ENCODE measurements at places on chromosomes 5 and 9.

DNA sequence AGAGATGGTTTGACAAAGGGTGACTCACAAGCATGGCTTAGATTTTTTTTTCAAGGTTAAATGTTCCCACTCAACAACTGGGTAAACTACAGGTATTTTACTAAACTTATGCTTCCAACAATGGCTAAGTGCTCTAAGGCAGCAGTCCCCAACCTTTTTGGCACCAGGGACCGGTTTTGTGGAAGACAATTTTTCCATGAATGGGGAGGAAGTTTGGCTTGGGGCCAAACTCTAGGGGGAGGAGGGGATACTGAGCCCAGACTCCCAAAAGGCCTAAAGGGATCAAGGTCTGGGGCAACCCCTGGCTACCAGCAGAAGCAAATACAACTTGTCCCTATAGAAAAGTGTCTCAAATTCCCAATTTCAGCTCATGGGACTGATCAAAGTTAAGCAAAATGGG is 32.0 kb upstream of the HSD17B3 start:
- no peak for DNase-seq

GRCh38 chr5:77168161-77168878 is 42.2 kb upstream of the PDE8B start:
- no peak for DNase-seq

DNA sequence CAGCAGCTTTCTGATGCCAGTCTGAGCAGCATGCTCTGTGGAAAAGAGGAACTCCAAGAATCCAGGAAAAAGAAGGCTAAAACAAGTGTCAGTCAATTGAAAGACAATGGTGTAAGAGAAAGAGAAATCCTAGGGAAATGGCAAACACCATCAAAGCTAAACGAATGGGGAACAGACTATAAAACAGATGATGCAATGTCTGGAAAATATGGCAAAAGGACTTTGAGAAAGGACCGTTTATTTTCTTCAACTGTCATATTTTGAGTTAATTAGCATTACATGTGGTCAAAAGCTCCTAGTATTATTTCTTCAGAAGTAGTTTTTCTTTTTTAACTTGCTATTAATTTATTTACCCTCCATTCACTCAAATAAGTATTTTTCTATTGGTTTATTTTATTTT is 465.2 kb downstream of the LRRC70 start:
- DNase-seq, result no peak

- no peak for DNase-seq
These were observed 18.1 kb upstream of the ZBTB34 start for GRCh38 chr9:126842220-126842842.

DNA sequence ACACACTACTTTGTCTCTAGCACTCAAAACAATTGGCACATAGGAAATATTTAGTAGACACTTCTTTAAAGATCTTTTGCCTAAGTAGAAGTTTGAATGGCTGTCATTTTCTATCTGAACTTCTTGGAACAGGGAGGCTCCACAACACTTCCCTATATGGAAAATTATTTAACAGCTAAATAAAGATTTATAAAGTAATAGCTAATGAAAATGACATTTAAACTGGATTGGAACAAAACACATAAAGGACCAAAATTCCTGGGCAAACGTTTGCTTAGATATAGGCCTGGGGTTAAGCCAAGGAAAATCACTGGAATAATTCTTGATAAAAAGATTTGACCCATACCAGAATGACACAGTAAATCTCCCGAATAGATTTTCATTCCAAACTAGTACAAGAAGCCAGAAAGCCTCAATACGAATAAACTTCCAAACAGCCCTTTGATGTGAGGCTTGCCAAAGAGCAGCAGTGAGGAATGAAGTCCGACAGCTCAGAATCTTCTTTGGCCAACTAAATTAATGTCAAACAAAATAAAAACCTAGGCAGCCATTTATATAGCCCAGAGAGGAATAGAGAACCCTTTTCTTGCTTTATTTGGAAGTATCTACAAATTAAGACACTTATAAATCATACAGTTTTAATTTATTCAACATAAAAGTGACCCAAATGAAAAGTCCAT is 20.3 kb upstream of the RNF180 start:
- DNase-seq, result no peak

GRCh38 chr5:148540647-148541046 is 113.7 kb downstream of the HTR4 start:
- DNase-seq, result no peak

GRCh38 chr5:135375040-135375793 is 23.8 kb downstream of the MACROH2A1 start:
- DNase-seq, result no peak

- DNase-seq, result no peak
These were observed 410.5 kb downstream of the TMEM38B start for GRCh38 chr9:106104887-106105286.

DNA sequence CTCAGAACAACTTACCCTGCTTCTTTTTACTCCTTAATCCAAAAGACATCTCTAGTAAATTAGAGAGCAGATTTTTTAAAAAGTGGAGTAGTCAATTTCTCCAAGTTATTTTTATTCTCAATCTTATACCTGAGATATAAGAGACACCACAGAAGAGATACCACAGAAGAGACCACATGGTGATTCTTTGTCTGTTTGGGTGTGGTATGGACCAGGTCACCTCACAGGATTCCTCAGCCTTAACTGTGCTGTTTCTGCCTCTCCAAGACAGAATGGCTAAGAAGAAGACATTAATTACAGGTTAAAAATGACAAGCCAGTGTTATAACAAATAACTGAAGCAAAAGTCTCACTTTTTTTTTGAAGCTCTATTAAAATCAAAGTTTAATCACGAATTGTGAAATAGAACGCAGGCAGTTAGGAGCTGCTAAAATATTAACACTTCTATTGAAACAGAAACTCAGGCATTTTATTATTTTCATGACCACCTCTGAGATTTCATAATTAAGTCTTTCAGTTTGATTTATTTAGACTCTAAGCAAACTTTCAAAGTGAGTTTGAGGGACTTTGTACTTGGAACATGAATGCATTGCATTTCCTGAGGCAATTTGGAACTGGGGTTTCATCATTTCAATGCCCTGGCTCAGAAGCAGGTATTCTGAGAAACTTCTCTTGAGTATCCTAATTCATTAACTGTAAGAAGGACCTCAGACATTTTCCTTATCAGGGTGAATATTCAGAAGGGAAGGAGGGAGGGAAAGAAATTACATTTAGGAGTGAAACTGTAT is 280.7 kb downstream of the KCTD16 start:
- DNase-seq, result no peak

- DNase-seq, result no peak
These were observed 66.4 kb downstream of the NFIB start for GRCh38 chr9:14247577-14247976.

- no peak for DNase-seq
These were observed 36.5 kb downstream of the ZCCHC7 start for GRCh38 chr9:37156781-37157356.

- DNase-seq, result no peak
These were observed 94.2 kb upstream of the FBN2 start for GRCh38 chr5:128632264-128632663.

- no peak for DNase-seq
These were observed 44.2 kb downstream of the SH3PXD2B start for GRCh38 chr5:172410160-172410559.

- no peak for DNase-seq
These were observed 10.8 kb upstream of the STOM start for GRCh38 chr9:121380846-121381245.

DNA sequence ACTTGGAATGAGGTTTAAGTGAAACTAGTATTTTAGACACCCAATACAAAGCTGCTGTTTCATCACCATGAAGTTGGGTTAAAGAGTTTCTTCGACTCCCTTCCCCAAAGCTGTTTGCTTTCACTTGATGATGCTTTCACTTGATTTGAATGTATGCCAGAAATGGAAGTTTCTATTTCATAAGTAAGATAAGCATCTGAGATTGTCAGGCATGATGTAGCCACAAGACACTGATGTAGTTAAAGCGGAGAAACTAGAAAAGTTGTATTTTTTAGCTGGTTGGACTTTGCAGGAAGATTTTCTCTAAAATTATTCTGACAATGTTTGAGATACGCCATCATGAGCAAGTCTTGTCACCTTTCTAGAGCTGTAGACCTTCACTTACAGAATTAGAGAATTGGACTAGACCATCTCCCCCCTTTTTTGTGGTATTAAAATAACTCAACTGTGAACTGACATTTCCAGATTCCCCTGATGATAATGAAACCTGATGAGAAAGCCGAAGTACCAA is 20.0 kb downstream of the MOCS2 start:
- DNase-seq, result no peak

DNA sequence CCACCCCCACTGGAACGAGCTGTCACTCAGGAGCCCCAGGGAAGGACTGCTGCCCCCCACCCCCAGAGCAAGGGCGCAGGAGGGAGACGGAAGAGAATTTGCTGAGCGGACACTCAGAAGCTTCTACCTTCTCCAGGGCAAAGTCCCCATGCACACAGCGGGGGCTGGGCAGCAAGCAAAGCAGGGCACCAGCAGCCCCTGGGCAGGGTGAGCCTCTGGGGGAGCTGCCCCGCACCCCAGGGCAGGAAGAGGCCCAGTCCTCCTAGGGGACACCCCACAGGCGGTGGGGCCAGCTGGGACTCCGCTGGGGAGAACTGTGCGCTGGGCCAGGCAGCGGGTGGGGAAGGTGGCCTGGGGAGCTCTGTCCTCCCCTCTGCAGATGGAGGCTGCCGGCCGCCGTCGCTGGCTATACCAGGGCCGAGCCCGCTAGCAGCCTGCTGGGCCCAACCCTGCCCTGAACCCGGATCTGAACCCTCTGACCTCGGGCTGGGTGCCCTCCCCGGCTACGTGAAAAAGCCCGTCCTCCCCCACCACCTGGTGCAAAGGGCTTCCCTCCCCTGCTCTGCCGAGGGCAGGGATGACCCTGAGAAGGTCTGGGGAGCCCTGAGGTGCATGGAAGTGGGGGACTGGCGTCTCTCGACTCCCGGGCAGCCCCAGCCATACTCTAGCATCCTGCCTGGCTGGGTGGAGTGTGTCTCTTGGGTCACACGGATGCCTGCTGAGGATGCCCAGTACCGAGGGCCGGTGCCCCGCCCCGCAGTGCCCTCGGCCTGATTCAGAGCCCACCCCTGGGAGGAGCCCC is 597 bp upstream of the SLC34A3 start:
- DNase-seq, result no peak

GRCh38 chr9:124553738-124554137 is 46.5 kb upstream of the NR5A1 start:
- DNase-seq, result no peak

DNA sequence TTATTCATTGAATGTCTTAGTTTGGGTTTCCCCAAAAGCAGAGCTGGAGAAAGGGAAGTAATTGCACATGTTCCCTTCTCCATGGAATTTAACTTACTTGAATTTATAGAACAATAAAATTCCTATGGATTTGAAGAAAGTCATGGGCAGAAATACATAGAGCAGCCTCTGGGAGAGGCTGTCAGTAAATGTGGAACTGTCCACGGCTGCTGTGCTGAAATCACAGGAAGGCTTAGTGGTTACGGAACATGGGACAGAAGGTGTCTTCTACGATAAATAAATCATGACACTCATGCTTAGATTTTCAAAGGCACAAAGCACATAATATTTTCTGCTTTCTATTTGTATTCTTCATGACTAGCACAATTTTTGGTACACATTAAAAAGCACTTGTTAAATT is 440.6 kb upstream of the IZUMO3 start:
- no peak for DNase-seq

GRCh38 chr5:32639943-32640342 is 54.6 kb downstream of the SUB1 start:
- no peak for DNase-seq

GRCh38 chr5:35626108-35626507 is 8.4 kb downstream of the SPEF2 start:
- no peak for DNase-seq

DNA sequence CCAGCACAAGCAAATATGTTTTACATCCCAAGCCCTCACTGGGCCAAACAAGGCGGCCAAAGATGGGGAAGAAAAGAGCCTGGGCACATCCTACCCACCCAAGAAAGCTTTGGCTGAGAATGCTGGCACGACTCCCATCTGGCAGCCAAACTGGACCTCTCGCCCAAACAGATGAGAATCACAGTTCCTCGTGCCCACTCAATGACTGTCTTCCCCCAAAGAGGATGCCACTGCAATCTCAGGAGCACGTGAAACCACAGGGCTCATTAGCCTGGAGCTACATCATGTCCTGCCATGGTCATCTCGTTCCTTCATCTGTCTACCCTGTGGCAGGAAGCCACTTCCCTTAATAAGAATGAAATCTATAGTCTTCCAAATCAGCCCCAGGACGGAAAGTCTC is 536.8 kb downstream of the BNC2 start:
- DNase-seq, result no peak

- no peak for DNase-seq
These were observed 41.7 kb downstream of the TMEM161B start for GRCh38 chr5:88226881-88227450.

DNA sequence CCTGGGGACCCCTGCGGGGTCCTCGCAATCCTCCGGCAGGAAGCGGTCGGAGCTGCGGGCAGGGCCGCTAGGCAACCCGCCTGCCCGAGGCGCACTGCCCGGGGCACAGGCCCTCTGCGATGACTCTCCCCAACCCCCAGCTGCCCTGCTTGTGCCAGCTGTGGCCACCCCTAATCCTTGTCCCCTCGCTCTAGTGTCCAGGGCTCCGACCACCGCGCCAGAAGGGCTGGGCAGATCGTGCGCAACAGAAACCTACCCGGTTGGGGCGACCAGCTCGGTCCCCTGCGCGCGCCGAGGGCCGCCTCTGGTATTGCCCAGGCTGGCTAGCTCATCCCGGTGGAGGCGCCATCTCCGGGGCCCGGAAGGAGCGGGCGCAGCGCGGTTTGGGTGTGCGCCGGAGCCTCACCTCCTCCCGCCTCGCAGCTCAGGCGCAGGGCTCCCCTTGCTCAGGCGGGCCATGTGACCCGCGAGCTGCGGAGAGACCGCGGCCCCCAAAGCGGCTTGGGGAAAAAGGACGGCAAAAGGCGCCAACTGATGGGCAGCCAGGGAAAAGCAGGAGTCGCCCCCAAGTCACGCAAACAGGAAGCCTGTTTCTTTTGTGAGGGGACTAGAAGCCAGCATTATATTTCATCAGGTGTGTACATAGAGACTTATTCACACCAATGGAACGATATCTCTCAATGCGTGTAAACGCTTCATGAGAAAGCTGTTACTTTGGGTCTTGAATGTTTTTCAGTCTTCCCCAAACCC is 46.8 kb upstream of the RNF20 start:
- DNase-seq, result no peak

DNA sequence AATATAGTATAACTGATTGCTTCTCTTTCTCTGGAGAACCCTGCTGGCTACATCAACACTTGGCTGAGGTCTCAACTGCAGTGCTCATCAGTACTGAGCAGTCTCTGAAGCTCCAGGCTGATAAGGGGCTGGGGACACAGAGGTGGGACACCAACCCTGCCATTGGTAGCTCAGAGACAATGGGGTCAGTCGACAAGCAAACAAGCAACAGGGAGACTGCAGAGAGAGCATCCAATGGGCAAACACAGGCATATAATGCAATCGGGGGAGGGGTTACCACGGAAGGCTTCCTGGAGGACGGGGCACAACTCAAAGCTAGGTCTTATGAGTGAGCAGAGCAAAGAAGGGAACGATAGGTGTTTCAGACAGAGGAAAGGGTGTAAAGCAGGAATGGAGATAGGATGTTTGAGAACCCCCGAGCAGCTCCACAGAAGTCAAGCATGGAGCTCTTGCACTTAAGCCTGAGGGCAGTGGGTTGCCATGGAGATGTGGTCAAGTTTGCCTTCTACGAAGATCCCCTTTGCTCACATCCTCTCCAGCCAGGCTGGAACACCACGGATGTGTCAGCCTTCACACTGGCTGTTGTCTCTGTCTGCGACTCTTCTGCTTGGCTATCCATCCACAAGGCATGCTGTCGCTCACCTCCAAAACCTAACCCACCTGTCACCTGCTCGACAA is 21.5 kb upstream of the AKNA start:
- no peak for DNase-seq

All from stimulated activated CD4-positive, alpha-beta T cell treated with anti-CD3 and anti-CD28 coated beads, Interleukin-15, amount 100 ng/mL, for 1 hour (primary cell).